ENCODE measurements at places on chromosomes 12 and 14. TPM values are rescaled to one million over a fixed set of nuclear protein-coding genes. Genes with fewer than 3 reads are reported as not detected.

RILPL1 gene
- 2.9 TPM for total RNA-seq

ACSS3 gene
- total RNA-seq, result not detected

RFLNA gene
- total RNA-seq, result not detected

MEG3 gene
- not detected for total RNA-seq

ART4 gene
- total RNA-seq, result not detected

RNASE4 gene
- total RNA-seq, result 1.1 TPM

TSPAN19 gene
- total RNA-seq, result not detected

- DNase-seq, result no peak
Measured at GRCh38 chr12:71799106-71799505, 40.5 kb upstream of the TBC1D15 start.

DNA sequence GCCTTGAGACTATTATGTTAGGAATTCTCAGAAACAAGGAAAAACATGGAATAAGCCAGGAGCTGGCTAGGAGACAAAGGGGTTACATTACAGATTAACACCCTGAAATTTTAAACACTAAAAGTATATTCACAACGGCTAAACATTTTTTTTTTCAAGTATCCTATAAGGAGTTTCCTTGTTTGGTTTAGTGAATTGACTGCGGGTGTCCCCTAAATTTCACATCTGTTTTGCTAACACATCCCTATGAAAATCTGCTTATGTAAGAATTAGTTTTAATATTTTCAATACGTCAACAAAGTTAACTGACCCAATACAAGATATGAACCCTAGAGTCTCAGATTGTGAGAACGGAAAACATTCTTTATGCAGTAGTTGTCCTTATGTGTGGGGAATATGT, 19.0 kb downstream of the TAOK3 start:
- no peak for DNase-seq

DNA sequence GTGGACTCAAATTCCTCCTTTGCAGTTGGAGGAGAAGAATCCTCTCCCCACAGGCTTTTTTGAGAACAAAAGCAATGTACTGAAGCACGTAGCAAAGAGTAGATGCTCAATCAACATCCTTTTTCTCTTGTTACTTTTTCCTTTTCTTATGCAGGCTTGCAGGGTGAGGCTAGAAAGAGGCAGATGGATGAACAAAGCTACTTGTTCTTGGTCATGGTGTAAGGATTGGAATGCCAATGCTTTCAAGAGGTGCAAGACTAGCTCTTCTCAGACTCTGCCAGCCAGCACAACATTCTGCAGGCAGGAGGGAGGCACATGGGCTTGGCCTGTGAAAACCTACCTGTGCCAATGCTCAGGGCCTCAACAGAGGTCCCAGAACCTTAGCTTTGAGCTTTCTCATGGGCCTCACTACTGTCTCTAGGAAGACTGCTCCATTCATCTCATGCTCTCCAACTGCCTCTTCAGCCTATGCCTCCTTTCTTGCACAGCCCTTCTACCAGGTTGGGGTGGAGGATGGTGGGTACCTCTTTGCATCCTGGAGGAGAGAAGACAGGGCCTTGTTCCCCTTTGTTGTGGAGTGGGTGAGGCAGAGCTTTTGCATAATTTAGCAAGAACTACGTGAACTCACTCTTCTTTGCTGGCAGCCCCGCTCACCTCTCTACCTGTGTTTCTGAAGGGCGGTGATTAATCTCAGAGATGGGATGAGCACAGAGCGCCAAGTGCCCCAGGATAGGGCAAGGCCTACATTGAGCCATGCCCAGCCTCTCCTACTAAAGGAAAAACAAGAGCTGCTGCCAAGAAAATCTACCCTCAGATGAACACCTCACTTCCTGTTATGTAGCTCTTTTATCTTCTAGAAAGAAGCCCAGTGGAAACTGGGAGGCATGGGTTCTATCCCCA, 1119.7 kb downstream of the VRK1 start:
- DNase-seq, result peak; percentile 4

DNA sequence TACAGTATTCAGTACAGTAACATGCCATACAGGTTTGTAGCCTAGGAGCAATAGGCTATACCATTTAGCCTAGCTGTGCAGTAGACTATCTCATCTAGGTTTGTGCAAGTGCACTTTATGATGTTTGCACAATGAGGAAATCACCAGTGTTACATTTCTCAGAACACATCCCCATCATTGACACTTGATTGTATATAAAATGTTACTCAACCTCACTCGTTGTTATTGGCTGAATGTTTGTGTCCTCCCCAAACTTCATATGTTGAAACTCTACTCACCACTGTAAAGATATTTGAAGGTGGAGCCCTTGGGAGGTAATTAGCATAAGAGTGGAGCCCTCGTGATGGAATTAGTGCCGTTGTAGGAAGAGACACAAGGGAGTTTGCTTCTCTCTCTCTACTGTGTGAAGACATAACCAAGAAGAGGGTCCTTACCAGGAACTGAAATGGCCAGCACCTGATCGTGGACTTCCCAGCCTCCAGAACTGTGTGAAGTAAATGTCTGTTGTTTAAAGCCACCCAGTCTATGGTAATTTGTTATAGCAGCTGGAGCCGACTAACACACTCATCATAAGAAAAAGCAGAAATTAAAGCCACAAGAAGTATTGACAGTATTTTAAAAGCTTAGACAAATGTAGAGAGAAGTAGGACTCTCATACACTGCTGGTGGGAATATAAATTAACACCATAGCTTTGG, 3.2 kb upstream of the MED13L start:
- no peak for DNase-seq

- no peak for DNase-seq
Measured at GRCh38 chr12:50016501-50017475, 8.5 kb downstream of the RACGAP1 start.

GRCh38 chr12:43937947-43938346, 102.1 kb downstream of the TMEM117 start:
- peak; percentile 12 for DNase-seq

GRCh38 chr12:124326871-124327270, 32.0 kb downstream of the RFLNA start:
- DNase-seq, result no peak

DNA sequence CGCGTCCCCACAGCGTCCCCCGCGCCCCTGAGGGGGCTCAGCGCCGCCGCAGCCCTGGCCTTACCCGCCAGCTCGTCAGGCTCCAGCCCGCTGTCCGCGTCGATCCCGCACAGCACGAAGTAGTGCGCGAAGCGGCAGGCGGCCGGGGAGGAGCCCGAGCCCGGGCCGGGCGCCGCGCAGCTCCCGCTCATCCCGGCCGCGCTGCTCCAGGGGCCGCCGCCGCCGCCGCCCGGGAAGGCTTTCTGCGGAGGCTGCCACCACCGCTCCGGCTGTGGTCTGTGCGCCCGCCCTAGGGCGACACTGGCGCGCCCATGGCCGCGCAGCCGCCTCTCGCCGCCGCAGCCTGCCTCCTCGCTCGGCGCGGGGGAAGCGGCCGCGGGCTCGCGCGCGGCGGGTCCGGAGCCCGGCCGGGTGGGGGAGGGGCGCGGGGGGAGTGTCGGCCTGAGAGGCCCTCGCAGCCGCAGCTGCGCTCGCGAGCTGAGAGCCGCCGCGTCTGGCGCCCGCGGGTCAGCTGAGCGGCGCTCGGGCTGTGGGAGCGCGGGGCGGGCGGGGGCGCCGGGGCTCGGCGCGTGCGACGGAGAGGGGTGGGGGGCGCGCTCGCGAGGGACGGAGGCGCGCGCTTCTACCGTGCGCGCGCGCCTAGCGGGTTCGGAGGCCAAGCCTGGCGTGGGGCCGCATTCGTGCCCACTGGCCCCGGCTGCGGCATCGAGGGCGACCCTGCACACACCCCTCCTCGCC, at the start of gene DENND5B:
Gene DENND5B, minus strand, starts transcription at position 495 of the 738 bp plus-strand sequence. Its CDS starts 304 bp downstream, at position 191.
- DNase-seq, result peak; percentile 31

- no peak for DNase-seq
Measured at GRCh38 chr12:110721570-110721969, 21.1 kb downstream of the PPP1CC start.

DNA sequence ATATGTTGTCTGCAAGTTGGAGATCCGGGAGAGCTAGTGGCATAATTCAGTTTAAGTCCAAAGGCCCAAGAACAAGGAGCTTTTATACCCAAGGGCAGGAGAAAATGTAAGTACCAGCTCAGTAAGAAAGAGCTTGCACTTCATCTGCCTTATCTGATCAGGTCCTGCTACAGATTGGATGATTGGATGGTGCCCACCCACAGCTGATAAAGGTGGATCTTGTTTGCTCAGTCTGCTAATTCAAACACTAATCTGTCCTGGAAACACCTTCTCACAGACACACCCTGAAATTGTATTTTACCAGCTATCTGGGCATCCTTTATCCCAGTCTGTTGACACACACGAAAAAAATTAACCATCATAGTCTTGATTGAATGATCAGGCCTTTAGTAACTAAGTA, 230.7 kb upstream of the SLC16A7 start:
- DNase-seq, result no peak

DNA sequence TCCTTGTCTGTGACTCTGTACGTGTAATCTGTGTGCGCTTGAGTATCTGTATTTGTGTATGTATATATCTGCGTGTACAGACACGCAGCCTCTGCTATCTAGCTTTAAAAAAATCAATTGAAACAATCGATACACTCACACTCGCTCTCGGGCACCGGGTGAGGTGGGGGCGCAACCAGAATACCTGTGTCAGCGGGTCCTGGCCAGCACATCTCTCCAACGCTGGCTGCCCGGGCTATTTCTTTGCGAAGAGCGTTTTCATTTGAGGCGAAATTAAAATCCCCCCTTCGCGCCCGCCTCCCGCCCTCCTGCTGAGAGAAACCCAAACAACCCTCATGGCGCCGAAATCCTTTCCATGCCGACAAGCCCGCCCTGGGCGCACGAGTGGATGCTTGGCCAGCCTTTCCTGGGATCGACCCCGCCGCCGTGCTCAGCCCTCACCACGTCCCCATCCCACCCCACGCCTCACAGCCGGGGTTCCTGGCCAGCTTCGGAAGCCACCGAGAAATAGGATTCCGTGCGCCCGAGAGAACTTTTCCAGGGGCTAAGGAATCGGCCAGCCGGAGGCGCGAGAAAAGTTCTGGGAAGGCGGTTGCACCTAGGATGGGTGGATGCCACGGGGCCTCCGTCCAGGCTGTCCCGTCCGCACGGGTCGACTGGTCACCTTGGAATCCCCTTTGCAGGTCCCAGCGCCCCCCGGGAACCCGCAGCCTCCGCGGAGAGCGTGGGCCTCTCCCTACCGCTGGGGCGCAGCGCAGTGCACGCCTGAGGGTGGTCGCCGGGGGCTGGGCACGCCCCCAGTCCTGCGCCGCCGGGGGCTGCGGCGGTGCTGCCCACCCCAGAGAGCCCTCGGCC, 1.0 kb downstream of the ZDHHC22 start:
- DNase-seq, result no peak

DNA sequence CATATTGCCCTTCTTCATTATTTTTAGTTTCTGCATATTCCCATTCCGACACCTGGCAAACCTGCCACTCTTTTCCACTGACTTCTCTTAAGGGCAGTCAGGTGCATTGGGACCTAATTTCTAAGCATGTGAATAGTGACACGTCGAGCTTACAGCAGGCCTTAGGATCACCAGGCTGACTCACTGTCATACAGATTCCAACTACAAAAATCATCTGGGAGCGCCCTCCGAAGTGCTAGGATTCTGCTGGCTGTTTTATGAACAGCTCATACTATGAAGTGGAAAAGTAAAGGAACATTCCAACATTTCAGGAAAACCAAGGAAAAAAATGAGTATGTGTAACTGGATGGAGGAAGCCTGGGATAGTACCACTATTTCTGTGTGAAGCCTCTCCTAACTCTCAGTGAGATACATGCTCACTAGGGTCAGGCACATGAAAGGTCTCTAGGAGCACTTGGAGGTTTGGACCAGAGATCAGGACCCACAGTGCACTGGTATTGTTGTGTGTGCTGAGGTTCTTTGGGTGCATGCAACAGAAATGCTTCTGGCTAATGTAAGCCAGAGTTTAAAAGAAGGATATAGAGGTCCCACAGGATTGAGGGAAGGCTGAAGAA, 257.4 kb downstream of the ZFP36L1 start:
- DNase-seq, result no peak

GRCh38 chr12:109775172-109775881, 57.9 kb downstream of the TRPV4 start:
- DNase-seq, result peak; percentile 83

GRCh38 chr12:98188650-98189077, 326.7 kb upstream of the TMPO start:
- no peak for DNase-seq

- DNase-seq, result no peak
Measured at GRCh38 chr14:83863042-83863774, 1666.7 kb upstream of the FLRT2 start.
